ENCODE measurements at places on chromosomes 12 and 14. TPM values are rescaled to one million over a fixed set of nuclear protein-coding genes. Genes with fewer than 3 reads are reported as not detected.

The C12orf60 gene
- total RNA-seq, result 0.59 TPM

The HVCN1 gene
- 2.9 TPM for total RNA-seq

The FGF6 gene
- total RNA-seq, result not detected

The C12orf42 gene
- not detected for total RNA-seq

The ABHD12B gene
- total RNA-seq, result not detected

The ARHGEF40 gene
- total RNA-seq, result 33.3 TPM

DNA sequence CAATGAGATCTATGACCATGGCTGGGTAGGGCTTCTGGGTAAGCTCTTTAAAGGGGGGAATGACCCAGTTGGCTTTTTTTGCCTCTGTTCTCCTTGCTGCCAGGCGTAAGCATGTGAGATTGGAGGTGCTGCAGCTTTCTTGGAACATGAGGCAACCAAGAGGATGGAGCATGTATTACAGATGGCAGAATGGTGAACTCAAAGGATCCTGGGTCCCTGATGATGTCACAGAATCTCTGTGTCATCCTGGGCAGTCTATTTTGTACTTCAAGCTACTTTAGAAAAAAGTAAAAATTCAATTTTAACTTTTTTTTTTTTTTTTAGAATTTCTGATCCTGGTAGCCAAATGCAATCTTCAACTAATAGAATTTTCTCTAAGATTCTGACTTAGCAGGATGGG lies 8.0 kb downstream of the KRT82 start:
- peak; percentile 92 for DNase-seq

DNA sequence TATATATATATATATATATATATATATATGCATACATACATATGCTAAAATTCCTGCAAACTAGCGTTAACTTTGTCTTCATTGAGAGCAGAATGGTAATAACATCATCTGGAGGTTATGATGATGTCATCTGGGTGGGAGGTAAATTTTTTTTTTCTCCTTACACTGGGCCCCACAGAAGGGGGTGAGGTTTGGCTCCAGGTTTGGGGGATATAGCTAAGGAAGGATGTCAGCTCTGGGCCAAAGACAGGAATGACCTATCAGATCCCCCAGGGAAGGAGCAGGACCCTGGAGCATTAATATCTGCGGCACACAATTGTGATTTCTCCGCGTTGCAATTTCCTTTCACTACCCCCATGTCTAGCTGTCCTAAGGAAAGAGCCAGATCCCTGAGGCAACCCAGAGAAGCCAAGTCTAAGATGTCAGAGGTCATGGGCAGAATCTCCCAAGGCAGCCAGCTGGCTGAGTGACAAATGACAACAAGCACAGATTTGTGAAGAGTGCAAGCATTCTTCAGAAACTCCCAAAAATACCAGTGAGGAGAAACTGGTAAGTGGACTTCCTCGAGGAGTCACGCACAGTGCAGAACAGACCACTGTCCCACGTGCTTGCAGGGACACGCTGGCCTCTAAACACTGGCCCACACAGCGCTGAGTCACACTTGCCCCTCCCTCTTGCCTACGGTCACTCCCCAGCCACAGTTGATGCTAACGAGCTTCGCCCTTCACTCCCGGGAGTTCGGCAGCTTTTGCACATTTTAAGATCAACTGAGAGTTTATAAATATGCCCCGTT lies 9.9 kb downstream of the UBC start:
- DNase-seq, result peak; percentile 92

GRCh38 chr12:106030210-106031071 lies 108.3 kb downstream of the NUAK1 start:
- peak; percentile 84 for DNase-seq

DNA sequence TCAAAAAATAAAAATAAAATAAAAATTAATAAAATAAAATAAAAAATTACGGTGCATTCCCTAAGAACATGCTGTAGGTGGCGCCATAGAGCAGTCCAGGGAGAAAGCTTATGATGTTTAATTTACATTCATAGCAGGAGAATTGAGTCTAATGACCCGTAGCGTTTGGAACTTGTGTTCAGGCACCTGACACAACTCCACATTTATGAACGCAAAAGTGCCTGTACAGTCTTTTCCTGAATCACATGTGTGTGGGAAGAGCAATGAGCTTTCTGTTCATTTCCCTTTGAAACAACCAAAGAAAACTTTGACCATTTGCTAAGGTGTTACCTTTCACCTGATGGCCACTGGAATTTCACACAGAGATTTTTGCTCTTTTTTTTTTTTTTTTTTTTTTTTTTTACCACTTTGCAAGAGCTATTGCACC lies 60.6 kb upstream of the KCNA1 start:
- peak; percentile 81 for DNase-seq

DNA sequence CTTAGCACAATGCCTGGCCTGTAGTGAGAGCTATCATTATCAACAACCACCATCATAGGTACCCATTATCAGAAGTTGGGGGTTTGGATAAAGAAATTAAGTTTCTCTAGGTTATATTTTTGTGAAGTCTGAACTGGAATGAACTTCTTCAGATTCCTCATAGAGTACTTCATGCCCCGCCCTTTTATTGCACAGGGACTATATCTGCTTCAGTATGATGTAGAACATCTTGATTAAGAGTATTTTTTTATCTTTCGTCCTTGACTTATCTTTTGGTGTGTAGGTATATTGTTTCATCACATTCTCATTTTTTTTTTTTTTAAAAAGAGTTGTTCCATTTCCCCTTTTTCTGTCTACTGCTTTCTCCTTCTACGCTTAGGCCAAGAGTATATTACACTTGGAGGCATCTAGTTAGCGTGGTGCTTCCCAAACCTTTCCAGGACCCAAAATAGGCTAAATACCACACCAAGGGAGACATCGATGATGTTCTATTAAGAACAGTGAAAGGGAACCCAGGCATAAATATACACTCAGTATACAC lies 467.5 kb downstream of the ZFP36L1 start:
- DNase-seq, result no peak

- peak; percentile 18 for DNase-seq
Observed at GRCh38 chr12:105861227-105861626, 277.5 kb downstream of the NUAK1 start.

DNA sequence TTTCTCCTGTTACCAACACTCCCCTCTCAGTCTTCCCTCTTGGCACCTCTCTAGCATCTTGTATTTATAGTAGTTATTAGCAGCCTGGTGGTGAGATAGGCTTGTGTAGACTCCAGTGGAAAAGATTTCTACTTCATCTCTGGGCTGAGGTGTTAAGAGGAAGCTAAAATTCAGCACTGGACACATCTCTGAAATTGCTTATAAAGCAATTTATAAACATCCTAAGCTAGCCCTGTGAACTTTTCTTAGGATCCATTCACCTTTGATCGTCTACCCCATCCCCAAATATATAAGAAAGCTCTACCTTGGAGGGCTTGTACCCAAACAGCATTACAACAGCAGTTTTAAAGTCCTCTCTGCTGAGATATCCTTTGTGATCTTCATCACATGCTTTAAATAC lies 928 bp downstream of the EFCAB11 start:
- DNase-seq, result peak; percentile 3

DNA sequence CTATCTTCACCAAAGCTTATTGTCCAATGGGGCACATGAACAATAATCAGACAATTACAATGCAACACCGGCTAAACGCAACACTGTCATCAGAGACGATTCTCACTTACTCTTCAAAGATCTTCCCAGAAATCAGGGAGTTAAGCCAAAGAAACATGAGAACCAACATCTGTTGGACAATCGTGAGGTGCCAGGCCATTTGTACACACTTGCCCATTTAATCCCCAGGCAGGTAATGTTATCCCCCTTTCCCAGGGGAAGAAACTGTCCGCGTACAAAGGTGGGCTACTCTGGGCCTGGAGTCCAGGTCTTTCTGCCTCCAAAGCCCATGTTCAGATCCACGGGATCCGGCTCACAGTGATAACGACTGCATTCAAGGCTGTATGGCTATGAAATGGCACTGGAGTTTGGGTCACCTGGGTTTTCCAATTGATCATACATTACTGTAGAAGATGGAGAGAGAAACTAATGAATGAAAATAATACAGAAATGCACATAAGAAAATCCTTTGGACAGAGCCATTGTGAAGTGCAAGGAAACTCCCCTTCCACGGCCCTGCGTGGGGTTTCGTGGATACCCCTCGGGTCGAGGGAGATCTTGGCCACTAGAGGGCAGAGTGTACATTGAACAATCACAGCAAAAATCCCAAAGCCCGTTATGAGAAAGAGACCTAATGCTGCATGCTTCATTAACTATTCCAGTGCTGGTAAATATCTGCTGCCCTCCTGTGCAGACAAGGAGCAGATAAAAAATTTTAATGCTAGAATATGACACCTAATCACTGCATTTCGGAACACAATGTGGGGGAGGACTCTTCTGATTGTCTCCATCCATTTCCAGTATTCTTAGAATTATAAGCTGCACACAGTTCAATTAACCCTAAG lies 111.4 kb downstream of the EGLN3 start:
- DNase-seq, result peak; percentile 84

- DNase-seq, result no peak
Observed at GRCh38 chr14:94689985-94690400, 77.8 kb downstream of the SERPINA3 start.

GRCh38 chr12:442235-442884 lies 17.4 kb upstream of the B4GALNT3 start:
- DNase-seq, result peak; percentile 88

- no peak for DNase-seq
Observed at GRCh38 chr12:65274602-65275272, 3.7 kb upstream of the MSRB3 start.

DNA sequence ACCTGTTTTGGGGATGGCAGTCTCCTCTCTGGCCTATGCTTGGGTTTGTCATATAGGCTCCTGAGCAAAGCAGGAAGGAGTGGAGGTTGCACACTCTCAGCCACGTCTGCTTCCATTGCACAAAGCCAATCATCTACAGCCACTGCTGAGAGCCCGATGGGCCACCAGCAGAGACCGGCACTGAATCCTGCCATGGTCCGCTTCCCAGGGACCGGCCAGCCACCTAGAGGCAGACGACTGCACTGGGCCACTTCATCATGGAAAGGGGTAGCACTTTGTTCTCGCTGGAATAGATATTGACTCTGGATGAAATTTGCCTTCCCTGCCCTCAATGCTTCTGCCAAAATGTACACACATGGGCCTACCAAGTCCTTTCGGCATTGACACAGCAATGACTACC lies 22.3 kb downstream of the DLK1 start:
- DNase-seq, result no peak

- DNase-seq, result no peak
Observed at GRCh38 chr12:89846473-89847055, 137.9 kb upstream of the ATP2B1 start.

DNA sequence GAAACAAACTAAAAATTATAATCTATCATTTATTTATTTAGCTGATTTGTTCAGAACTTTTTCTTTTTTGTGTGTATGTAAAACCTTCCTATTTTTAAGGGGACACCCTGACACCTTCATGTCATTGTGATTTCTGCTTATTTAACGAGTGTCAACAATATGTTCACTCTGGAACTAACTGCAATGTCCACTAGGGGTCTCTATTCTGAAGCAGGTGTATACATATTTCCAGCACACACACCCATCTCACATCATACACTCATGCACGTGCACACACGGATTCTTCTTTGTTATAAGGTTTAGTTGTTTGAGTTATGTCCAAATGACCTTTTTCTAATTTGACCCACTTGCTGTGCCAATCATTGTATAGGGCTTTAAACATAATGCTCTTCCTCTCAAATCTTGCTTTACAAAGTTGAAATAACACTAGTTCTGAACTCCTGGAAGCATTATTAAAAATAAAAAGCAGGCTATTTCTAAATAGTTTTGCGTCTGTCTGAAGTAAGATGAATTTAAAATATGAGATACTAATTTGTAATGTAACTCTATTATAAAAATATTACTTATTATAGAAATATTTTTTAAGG lies 15.5 kb downstream of the E2F7 start:
- peak; percentile 15 for DNase-seq

GRCh38 chr12:24111086-24111485 lies 161.6 kb upstream of the SOX5 start:
- no peak for DNase-seq

- DNase-seq, result no peak
Observed at GRCh38 chr12:5556946-5557673, 125.2 kb downstream of the NTF3 start.

DNA sequence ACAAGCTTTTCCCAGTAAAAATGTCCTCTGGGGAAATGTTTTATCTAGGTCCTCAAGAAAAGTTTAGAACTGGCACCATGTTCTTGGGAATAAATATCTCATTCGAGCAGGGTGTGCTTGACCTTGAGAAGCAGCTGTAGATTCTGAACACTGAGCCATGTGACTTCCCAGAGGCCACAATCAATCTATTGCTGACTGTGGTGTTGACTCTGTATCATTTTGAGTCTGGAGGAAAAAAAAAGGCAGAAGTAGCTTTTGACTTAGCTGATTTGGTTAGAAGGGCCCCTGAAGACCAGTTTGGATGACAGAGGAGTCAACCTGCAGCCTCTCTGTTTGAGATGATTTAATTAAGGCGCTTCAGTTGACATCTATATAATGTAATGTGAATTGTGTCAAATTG lies 592.4 kb upstream of the SEL1L start:
- DNase-seq, result no peak

DNA sequence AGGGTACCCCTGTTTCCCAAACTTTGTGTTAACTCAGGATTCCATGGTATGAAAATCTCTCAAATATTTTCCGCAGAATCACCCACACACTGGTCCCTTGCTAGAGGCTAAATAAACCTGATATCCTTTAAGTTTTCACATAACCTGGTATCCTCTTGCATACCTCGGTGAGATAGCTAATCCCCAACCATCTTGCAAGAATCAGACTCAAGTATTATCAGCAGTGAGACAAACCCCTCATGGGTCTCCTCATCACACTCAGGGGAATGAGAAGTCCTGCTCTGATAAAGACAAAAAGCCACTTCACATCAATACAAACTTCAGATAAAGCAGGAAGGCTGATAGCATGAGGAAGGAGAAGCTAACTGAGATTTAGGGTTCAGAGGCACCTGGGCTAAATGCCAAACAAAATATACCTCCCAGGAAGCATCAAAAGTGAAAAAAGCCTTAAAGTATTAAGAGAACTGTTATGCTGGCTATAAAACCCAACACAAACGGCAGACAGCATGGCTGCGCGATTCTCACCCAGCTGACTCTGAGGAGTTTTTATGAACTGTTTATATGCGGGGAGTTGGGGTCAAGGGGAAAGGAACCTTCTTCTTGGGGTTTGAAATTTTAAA lies 96.5 kb downstream of the FOXN3 start:
- no peak for DNase-seq

GRCh38 chr14:72547999-72548398 lies 345.9 kb downstream of the DPF3 start:
- DNase-seq, result peak; percentile 87

All from osteoblast (primary cell).